Iris pigment epithelial cell (primary cell): ENCODE measurements at places on chromosomes 4 and X.

GRCh38 chr4:83118869-83119268 lies 4.3 kb upstream of the PLAC8 start:
- DNase-seq: peak; percentile 41

DNA sequence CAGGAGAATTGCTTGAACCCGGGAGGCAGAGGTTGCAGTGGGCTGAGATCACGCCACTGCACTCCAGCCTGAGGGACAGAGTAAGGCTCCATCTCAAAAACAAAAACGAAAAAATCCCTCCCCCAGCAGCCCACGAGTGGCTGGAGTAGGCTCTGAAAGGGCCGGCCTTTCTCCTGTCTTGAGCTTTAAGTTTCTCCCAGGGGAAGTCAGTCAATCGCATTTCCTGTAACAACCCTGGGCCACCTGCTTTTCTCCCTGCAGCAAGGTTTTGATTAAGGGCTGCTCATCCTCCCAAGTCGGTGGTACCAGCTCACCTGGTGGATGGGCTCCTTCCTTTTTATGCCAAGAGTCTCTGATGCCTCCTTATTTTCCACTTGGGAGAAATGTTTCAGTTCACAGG lies 2.0 kb upstream of the NYX start:
- DNase-seq: no peak

- DNase-seq: peak; percentile 86
Observed at GRCh38 chrX:12955882-12956703, 18.8 kb upstream of the TMSB4X start.

DNA sequence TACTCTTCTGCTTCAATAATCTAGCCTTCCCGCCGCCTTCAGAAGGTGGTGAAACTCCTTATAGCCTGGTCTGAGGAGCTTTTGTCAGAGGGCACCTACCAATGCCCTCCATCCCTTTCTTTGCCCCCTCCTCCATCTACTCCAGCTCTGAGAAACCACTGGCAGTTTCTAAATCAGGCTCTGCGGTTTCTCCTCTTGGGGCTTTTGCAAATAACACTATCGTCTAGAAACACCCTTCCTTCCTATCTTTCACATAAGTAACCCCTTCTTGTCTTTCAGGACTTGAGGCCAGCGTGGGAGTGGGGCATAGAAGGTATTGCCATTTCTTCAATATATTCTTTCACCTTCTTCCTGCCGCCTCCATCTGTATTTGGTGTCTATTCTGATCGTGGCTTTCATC lies 1.2 kb upstream of the EFHC2 start:
- DNase-seq: no peak

DNA sequence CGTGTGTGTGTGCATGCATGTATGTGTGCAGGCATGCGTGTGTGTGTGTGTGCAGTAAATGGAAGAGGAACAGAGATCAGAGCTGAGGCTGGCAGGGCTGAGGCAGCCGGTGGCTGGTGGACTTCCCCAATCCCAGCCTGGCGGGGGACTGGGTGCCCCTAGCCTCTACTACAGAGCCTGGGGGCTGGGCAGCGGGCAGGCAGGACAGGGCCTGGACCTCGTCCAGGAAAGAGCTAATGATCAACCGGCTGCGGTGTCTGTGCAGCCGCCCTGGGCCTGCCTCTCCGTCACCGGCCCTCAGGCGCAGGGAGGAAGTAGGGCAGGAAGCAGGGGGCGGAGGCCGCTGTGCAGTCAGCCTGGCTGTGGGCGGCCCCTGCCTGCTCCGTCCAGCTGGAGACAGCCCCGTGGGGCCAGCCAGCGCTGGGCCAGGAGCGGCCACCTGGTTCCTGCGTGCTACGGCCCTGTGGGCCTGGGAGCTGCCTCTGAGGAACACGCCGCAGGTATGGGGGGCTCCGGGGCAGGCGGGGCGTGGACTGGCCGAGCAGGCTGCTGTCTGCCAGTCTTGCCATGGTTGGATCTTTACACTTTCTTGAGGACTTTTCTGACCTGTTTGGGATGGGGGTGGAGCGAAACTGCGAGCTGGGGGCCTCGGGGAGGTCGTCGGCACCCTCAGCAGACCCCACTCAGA lies at the start of gene SH3TC1:
TSS of gene SH3TC1 (plus strand) at position 385 of the 688 bp plus-strand sequence. CDS start 5,905 bp downstream, outside the sequence.
- DNase-seq: peak; percentile 93

- no peak for DNase-seq
Observed at GRCh38 chrX:1833656-1834360, 218.9 kb downstream of the ASMT start.

GRCh38 chr4:62865261-62865660 lies 1544.0 kb downstream of the TECRL start:
- no peak for DNase-seq

DNA sequence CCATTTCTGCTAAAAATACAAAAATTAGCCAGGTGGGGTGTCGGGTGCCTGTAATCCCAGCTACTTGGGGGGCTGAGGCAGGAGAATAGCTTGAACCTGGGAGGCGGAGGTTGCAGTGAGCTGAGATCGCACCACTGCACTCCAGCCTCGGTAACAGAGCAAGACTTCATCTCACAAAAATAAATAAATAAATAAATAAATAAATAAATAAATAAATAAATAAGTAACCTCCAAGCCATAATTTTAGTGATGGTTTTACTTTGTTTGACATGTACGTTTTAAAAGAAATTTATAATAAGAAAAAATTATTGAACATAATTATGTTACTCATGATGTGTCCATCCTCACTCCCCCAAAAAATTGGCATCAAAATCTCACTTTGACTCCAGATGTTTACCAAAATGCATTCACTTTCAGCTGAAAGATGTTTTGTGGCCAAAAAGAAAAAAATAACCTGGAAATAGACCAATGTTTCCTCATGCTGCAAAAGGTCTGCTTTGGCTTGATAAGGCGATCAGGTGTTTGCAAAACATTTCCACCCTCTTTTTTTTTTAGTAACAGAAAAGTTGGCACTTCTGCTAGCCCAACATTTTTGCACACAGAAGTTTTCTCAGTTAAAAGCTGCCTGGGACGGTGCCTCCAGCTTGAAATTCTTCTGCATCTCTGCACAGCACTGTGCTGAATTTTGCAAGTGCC lies 42.2 kb upstream of the DHRSX start:
- DNase-seq: no peak

GRCh38 chrX:63506320-63506719 lies 155.2 kb upstream of the SPIN4 start:
- DNase-seq: peak; percentile 47

DNA sequence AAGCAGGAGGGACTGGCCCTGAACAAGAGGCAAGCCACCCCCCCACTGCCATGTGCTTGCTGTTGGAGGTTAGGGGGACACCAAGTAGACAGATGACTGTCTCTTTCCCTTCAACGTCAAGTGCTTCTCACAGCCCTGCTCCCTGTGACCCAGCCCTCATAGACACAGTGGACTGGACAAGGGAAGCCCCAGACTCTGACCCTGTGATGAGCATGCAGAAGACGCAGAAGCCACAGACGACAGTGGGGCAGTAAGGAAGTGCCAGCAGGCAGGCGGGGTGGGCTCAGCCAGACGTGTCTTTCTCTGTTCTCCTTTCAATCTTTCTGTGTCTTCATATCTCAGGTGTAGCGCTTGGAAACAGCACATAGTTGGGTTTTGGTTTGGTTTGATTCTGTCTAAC lies 2.4 kb upstream of the L1CAM start:
- no peak for DNase-seq

GRCh38 chr4:48033825-48034413 lies 17.3 kb downstream of the NIPAL1 start:
- peak; percentile 49 for DNase-seq
